ENCODE measurements at places on chromosomes 5 and 9. TPM values are rescaled to one million over a fixed set of nuclear protein-coding genes. Genes with fewer than 3 reads are reported as not detected.

Gene HIGD2A
- 102 TPM for total RNA-seq

Gene SLC2A6
- 6.1 TPM for total RNA-seq

Gene NIPBL
- total RNA-seq: 52.9 TPM

Gene SLC28A3
- total RNA-seq: 0.37 TPM

Gene ADAMTS12
- not detected for total RNA-seq

Gene FOXD4L5
- 0.09 TPM for total RNA-seq

Data from activated T-helper 2 cell treated with anti-CD3 and anti-CD28 coated beads, Interferon-gamma antibody, Interleukin-2, Interleukin-4, amounts not matched to agents 10 μg/mL and 5 μg/mL and 100 μg/mL, durations not matched to agents 14 hours and 24 hours and 36 hours (primary cell).